ENCODE measurements at places on chromosomes 4 and X.

DNA sequence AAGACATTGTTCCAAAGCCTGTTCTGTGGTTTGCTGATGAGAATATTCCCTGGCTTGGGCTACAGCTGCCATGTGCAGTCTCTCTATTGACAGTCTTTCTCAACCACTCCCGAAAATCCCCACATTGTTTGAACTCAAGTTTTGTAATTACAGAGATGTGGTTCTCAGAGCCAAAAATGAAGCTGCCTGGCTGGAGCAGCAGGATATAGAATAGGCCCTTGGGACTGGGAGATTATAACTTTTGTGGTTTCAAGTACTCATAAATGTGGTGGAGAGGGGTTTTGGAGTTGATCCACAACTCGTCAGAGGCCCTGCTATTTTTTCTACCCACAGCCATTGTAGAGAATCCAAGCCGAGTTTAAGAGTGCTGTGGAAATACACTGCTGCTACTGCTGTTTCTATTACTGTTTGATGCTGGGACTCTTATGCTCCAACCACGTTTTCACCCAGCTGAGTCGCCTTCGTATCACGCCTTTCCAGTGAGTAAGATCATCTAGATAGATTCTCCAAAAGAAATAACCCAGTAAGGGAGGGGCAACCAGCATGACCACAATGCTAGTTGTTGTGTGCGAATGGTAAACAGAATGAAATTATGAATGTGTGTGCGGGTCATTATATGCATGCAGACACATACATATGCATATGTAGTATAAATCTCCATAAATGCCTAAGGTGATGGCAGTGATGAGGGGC is 57.1 kb upstream of the ATXN3L start:
- no peak for DNase-seq

DNA sequence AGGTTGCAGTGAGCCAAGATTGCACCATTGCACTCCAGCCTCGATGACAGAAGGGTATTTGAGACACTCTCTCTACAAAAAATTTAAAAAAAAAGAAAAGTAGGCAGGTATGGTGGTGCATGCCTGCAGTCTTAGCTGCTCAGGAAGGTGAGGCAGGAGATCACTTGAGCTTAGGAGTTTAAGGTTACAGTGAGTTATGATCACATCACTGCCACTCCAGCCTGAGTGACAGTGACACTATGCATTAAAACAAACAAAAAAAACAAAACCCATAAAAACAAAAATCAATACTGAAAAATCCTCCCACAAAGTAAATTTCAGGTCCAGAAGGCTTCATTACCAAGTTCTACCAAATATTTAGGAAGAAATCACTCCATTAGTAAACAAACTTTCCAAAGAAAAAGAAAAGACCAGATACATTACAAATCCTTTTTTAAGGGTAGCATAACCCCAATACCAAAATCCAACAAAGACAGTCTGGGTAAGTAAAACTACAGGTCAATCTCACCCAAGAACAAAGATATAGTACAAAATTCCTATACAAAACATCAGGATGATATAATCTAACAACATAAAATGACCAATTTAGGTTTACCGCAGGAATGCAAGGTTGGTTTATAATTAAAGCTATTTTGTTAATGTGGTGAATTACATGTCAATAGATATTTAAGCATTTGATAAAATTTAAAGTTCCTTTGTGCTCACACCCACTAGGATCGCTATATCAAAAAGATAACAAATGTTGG is 11.7 kb downstream of the NELFA start:
- DNase-seq: no peak

GRCh38 chr4:8287343-8288280 is 18.1 kb downstream of the HTRA3 start:
- no peak for DNase-seq

- DNase-seq: no peak
These were observed 3.5 kb downstream of the CXorf58 start for GRCh38 chrX:23911126-23911835.

DNA sequence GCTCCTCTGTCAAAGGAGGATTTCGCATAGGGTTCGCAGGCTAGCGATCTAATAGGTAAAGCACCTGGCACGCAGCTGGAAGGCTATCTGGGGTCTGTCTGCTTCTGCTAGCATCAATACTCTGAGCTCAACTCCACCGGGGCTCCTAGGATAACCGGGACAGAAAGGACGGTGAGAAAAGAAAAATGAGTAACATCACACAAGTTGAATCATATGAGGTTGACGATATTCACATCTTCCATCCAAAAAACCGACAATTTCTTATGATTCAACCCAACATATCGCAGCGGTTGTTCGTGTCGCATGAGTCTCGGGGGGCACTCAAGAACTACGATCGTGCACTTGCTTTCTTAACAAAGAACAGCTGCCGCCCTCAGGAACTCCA is 1.8 kb downstream of the PROM1 start:
- no peak for DNase-seq

GRCh38 chrX:135652602-135653001 is 60.8 kb upstream of the CT45A1 start:
- DNase-seq: no peak

DNA sequence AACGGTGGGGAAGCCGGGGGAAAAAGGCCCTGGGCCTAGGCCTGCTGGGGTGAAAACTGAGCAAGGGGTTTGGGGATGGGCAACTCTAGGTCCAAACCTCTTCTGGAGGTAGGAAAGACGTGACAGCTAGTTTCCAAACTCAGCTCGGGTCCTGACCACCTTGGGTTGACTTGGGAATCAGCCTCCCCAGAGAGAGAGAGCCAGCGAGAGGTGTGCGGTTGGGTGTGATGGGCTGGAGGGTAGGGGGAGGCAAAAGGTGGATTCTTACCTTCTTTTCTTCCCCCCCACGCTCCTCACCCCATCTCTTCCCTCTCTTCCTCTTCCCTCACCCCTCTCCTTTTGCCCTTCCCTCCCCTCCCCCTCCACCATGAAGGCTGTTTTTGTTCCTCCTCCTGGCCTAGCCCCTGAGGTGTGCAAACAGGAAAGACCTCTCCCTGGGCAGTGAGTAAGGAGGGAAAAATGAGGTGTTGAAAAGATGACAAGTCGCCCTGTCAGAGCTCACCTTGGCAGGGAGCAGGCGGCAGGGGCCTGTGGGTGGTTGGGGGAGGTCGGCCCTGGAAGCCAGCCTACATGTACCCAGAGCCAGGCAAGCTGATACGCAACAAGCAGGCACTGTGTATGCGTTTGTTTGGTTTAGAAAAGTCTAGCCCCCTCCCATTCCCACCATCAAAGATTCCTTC is 14.8 kb downstream of the PJA1 start:
- no peak for DNase-seq

GRCh38 chr4:41044165-41044564 is 170.2 kb downstream of the APBB2 start:
- no peak for DNase-seq

GRCh38 chrX:151279161-151279560 is 102.8 kb downstream of the GPR50 start:
- no peak for DNase-seq

DNA sequence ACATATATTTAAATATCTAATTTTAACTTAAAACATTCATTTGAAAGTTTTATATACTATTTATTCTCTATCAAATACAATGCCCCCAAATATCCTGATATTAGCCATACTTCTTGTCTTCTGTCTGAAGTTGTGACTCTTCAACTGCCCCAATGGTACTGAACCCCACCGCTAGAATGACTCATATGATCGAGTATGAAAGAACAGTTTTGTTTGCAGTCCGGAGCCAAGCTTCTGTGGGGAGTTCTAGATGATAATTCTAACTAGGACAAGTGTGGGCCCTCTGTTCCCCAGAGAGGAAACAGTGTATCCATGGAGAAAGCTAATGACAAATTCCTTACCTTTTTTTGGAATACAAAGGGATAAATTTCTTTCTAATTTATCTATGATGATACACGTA is 24.7 kb upstream of the CT47A1 start:
- no peak for DNase-seq

- no peak for DNase-seq
These were observed 59.8 kb upstream of the PPP1R2C start for GRCh38 chrX:42837747-42838146.

DNA sequence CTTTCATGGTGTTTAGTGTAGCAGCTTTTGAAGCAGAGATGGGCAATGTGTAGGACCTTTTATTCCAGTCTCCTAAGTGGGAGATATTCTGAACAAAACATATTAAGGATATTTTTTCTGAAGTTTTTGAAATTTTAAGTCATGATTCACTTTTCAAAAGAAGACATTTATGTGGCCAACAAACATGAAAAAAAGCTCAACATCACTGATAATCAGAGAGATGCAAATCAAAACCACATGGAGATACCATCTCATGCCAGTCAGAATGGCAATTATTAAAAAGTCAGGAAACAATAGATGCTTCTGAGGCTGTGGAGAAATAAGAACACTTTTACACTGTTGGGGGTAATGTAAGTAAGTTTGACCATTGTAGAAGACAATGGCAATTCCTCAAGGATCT is 76.0 kb downstream of the FAT4 start:
- no peak for DNase-seq

GRCh38 chr4:94491322-94491721 is 39.6 kb downstream of the PDLIM5 start:
- no peak for DNase-seq

DNA sequence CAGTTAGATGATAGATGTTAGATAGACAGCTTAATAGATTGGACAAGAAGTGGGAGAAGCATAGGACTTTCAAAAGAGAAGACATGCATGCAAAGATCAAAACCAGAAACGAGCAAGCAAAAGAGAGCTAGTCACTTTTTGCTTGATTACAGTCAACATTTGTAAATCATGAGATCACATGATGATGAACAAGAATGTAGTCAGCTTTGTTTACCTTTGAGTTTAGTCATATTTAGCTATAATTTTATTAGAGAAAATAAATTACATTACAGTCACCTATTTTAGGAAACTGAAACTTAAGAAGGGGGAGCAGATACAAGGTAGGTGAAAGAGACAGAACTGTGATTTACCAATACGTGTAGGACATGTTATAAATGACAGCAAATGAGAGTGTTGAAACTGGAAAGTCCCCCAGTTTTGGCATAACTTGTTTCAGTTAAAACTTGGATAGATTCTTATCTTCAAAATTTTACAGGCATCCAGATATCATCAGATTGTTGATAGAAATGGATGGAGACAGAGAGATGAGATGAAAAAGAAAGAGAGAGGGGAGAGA is 1083.1 kb upstream of the PCDH10 start:
- DNase-seq: no peak

DNA sequence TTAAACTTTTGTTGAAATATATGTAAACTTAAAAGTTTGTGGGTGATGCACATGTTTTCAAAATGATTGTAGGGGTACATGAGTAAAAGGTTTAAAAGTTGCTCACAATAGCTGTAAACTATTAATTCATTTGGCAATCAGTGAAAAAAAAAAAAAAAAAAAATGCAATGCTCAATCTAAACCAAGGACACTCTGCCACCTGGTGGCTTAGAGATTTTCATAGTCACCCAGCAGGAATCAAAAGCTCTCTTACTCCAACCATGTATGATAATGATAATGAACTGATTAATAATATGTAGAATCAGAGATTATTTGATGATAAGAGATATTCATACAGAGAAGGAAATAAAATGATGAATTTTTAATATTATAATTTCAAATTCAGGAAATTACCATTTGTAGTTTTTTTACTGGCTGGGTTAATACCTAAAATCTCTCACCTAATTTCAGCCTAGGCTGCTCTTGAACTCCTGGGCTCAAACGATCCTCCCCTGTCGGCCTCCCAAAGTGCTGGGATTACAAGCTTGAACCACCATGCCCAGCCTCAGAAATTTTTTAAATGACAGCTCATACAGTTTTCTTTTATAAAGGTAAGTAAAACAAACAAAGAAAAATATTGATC is 46.9 kb upstream of the SLC25A4 start:
- DNase-seq: no peak

DNA sequence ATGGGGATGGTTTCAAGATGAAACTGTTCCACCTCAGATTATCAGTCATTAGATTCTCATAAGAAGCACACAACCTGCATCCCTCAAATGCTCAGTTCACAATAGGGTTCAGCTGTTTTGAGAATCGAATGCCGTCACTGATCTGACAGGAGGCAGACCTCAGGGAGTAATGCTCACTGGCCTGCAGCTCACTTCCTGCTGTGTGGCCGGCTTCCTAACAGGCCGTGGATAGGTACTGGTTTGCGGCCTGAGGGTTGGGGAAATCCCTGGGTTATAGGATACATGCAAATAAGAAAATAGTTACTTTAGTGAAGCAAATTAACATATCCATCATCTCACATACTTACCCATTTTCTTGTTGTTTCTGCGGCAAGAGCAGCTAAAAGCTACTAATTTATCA is 160.4 kb downstream of the MAD2L1 start:
- no peak for DNase-seq

DNA sequence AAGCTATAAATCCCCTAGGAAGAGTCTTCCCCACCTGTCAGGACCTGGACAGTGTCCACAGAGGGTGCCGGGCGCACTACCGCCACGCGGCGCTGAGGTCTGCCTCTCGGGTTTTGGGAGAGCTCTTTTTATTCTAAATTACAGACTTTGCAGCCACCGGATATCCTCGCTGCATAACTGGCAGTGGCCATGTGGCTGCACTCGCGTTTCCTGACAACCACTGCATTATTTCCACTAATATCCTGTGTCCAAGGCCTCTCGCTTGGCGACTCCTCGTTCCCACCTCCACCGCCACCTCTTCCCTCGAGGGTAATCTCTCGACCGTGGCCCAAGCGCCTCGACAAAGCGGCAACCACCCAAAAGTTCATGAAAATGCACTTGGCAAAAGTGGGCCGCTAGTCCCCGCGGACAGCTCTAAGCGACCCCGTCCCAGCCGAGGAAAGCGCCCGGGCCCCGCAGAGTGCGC is 512 bp upstream of the TMEM131L start:
- no peak for DNase-seq

DNA sequence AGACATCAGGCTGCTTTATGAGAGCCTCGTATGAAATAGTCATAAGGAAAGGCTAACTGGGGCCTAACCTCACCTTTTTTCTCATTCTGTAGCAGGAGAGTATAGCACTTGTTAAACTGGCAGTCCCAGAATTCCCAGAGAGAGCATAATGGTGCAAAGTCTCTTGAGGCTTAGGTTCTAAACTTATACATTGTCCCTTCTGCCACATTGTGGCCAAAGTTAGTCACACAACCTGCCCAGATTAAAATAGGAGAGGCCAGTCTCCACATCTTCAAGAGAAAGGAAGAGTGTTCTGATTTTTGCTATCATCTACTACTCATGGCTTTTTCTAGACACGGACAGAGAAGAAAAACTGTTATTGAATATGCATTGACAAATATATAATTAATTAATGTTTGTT is 1588.9 kb upstream of the PCDH7 start:
- DNase-seq: no peak

- no peak for DNase-seq
These were observed 1574.7 kb downstream of the STIM2 start for GRCh38 chr4:28435314-28435713.

GRCh38 chr4:147740176-147740575 is 8.3 kb downstream of the ARHGAP10 start:
- DNase-seq: no peak

GRCh38 chr4:87970121-87970520 is 5.4 kb upstream of the SPP1 start:
- no peak for DNase-seq

- no peak for DNase-seq
These were observed 139.7 kb downstream of the EFHC2 start for GRCh38 chrX:44203791-44204190.
